Smooth muscle cell of the brain vasculature (primary cell): ENCODE measurements at places on chromosomes 3 and 15.

DNA sequence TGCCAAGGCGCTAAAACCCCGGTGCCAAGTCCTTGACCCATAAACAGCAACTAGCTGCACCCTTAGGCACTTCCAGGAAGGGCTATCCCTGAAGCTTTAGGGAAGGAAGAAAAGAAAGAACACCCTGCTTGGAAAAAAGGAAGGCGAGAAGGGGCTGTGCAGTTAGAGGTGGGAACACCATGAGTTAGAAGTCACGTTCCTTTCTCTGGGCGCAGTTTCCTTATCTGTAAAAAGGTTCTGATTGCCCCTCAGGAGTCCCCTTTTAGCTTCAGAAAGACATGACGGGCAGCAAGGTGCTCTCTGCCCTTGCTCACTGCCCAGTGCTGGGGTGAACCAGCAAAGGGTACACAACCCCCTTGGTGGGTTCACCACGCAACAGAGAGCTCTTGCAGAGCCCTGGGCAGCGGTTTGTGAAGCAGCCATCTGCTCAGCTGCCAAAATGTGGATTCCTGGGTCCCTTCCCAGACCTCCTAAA lies 798 bp downstream of the GCHFR start:
- DNase-seq: no peak

- no peak for DNase-seq
Measured at GRCh38 chr15:71874245-71874644, 63.9 kb downstream of the NR2E3 start.

DNA sequence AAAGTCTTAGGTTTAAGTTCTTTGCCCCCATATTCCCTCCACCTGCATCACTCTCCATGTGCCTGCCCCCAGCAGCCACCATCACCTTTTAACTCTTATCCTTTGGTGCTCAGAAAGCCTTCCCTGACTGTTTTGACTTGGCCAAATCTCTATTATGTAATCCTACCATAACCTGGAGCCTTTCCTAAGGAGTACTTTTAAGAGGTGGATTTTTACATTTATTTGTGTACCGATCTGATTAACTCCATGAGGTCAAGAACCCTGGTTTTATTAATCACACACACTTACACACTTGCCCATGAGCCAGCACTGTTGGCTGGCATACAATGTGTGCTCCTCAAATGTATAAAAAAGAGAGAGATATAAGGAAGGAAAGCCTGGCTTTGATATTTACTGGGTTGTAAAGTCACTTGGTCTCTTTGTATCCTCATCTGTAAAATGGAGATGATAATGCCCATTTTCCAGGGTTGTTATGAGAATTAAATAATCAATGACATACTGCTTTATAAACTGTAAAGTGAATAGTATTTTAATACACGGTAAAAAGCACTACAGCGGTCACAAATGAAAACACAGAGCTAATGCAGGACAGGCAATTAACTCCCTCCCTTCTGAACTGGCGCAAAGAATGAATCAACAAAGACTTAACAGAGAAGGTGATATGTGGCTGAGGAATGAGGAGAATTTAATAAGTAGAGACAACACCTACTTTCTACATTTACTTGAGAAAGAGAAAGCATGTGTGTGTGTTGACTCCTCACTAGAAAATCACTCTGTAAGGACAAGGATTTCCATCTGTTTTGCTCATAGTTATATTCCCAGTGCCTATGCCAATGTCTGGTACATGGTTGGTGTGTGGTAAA lies 45.4 kb downstream of the ATP13A4 start:
- no peak for DNase-seq

DNA sequence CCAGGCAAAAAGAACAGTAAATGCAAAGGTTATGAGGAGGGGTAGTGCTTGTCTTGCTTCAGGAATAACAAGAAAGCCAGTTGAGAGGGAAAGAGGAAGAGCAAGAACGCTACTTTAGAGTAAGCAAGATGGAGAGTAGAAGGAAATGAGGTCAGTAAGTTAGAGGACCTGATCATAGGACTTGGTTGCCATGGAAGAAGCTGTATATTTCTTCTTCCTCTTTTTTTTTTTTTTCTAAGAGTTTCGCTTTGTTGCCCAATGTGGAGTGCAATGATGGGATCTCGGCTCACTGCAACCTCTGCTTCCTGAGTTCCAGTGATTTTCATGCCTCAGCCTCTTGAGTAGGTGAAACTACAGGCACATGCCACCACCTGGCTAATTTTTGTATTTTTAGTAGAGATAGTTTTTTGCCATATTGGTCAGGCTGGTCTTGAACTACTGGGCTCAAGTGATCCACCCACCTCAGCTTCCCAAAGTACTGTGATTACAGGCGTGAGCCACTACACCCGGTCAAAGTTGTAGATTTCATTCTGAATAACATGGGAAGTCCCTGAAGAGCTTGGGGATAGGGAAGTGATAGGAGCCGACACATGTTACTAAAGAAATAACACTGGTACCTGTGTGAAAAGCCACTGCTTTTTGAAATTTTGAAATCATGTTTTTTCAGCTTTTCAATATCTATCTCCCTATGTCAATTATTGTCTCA lies 527.9 kb upstream of the NAALADL2 start:
- DNase-seq: no peak

GRCh38 chr3:30501526-30501925 lies 104.9 kb upstream of the TGFBR2 start:
- no peak for DNase-seq

DNA sequence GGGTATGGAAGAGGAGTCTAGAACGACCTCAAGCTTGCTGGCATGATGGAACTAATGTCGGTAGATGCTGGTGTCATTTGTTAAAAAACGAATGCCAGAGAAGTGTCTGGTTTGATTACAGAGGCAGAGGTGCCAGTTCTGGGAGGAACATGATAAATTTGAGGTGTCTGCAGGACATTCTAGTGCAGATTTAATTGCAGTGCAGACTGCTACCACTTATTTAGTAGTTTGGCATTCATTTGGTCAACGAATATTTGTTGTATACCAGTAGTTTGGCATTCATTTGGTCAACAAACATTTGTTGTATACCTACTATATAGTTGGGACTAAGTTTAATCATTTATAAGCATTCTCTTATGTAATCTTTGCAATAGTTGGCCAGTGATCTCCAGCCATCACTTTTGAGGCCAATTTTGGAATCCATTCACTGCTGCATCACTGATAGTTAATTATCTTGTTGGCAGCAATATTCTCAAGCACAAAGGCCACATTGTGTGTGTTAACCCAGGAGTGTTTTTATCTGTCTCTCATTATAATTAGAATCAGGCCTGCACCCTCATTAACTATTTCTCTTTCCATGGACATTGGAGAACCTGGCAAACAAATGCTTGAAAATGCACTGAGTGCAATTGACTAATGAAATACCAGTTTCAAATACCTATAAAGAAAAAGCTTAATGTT lies 19.5 kb upstream of the TGFBR2 start:
- DNase-seq: no peak

DNA sequence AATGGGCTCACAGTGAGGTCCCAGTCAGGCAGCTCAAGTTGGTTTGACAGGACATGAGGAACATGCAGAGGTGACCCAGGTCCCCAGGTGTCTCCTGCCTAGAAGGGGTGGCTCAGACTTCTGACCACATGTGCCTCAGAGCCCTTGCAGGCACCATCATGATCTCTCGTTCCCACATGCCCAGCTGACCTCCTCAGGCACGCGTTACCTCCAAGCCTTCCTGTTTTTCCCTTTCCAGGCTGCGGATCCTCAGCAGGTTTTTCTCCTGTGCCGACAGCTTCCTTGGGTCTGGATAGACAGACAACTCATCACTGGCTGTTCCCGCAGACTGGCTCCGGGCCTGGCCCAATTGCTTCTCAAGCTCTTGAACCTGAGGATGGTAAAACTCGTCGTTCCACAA lies 30.4 kb downstream of the CCDC13 start:
- no peak for DNase-seq

GRCh38 chr3:174659511-174659910 lies 199.6 kb upstream of the NAALADL2 start:
- no peak for DNase-seq

DNA sequence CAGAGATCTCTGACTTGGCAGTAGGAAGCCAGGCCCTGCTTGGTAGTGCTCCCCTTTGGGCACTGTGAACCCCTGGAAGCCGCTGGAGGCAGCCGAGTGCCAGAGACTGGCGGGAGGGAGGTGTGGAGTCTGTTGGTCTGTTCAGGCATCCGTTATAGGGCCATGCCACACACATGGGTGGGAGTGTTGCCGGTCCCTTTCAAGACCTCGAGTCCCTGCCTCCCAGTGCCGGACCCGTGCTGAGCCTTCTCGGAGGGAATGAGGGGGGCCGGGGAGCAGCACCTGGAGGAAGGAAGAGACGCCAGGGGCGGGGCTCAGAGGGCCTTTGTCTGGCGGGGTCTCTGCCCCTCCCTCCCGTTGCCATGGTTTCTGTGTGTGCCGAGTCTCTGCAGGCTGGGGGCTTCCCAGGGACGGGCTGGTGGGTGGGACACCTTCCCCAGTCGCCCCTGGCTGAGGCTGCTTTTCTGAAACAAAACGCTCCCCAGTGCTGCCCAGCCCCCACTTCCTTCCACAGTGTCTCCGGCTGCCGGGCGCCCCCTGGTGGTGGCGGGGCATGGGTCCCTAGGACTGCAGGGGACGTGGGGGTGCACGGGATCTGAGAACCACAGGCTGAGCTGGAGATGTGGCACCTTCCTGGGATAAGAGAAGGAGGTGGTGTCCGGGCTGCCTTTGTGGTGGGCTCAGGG lies 10.0 kb downstream of the GNAI2 start:
- peak; percentile 82 for DNase-seq

DNA sequence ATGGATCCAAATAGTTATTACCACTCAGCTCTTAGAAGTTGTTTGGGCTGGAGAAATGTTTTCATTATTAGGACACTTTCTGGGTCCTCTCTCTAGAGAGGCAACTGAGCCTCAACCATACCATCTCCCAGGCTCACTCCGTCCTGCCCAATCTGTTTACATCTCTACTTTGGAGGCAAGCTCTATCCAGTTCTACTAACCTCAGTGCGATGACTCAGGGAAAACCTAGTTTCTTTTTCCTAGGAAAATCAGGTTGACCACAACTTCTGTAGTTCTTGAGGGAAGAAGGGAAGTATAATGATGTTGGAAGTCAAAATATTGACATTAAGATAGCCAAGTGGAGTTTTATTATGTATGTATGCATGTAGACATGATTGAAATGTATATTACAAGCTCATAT lies 40.4 kb downstream of the LPP start:
- DNase-seq: no peak

DNA sequence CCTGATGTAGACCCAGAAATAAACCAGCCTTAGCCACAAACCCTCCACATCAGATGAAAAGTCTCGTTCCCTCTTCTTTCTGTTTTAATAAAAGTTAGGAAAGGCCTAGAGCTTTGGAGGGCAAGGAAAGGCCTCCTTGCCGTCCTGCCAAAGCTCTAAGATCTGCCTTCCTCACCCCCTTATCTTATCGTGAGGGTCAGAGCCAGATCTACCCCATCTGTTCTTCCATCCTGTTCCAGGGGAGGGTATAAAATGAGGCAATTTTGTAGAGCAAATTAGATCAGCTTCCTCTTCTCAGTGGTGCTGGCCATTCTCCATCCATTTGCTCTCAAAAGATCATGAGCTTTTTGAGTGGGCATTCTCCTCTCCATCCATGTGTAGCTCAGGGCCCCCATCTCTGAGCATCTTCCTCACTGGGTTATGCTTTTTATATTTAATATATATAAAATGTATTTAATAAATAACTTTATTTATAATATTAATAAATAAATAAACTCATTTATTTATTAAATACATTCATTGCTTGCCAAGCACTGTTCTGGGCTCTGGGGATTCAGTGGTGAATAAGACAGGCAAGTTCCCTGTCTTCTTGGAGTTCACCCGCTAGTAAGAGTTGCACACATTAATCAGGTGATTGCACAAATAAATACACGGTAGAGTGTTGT lies 2.0 kb upstream of the SLC24A1 start:
- DNase-seq: no peak

DNA sequence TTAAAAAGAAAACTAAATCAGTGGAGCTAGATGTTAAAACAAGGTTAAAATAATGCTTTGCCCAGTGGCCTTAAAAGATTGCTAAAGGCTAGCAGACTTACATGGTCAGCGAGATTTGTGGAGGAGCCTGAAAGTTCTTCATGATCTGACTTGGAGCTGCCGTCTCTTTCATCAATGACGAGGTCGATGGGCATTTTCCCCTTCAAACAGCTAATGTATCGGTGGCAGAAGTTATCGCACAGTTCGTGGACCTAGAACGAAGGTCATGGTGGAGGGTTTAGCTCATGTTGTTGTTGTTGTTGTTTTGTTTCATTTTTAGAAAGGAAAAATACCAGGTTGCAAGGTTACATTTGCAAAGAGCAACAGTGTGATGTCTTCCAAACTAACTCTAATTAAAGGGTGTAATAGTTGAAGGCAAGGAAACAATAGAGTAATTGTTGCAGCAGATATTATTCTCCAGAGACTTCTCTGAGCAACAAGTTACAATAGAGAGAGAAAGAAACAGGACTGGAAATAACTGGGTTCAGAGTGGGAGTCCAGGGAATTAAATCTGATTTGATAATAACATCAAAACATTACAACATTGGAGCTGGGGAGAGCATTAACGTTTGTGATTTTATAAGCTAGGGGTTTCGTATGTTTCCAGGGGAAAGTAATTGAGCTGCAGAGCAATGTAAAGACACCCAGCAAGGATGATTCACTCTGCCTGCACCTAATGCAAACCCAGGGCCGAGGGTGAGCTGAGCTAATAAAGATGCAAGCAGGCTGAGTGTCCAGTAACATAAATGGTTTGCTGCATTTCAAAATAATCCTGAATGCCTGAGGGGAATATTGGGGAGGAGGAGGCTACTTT lies 6.6 kb downstream of the MEIS2 start:
- DNase-seq: no peak

GRCh38 chr3:10527295-10528001 lies 22.1 kb upstream of the ATP2B2 start:
- no peak for DNase-seq

- DNase-seq: no peak
Measured at GRCh38 chr15:62549345-62549970, 384.4 kb upstream of the C2CD4B start.

DNA sequence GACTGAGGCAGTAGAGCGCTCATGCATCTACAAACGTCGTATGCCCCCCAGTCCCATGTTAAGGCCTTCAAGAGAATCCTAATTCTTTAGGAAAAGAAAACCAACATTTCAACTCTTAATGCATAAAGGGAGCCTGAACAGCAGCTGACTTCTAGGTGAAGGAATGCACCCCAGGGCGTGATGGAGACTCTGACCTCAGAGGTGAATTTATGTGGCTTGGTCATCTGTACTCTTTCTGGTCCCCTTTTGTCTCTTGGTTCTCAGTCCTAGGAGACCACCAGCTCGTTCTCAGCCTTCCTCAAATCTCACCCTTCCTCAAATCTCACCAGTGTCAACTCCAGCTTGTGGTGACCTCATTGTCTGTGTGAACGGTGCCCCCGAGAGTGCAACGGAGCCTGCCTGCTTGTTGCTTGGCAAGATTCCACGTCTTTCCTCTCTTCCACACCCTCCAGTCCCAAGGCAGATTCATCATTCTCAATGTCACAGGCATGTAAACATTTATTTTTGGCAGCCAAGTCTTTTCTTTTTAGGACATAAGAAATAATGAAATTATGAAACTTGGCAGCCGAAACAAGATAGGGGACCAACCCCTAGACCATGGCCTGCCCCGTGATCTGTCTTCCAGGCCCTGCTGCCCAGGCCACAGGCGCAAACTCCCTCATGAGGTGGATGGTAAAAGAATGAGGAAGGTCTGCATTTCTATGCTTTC lies 166.2 kb downstream of the ADAMTS17 start:
- DNase-seq: no peak
